ENCODE measurements at places on chromosomes 7 and 10.

DNA sequence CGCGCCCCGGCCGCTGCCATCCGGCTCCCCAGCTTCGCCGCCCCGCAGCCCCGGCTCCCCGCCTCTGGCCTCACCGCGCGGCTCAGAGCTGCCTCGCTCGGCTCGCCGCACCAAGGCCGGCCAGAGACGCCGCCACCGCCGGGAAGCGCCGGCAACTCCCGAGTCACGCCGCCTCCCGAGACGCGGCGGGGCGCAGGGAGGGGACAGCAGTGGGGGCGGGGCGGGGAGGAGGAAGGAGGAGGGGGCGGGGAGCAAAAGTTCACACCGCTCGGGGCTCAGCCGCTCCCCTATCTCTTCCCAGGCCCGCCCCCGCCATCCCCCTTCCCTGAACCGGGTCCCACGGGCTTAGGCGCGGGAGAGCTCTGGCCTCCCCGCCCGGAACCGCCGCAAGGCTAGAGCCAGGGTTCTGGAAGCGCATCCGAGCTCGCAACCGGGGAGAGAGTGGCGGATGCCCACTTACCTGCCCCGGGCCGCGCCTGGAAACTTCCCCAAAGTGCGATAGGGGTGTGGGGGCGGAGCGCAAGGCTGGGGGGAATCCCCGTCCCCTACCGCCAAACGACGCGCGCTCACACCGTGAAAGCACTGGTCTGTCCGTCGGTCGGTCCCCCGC lies 1.0 kb downstream of the CHST15 start:
- H3K4me1 ChIP-seq, result peaks cover 3% of the 10 kb centered on the region
- peak overlapping the region; percentile 72 for H3K4me3 ChIP-seq
- H3K27me3 ChIP-seq, result peaks cover 17% of the 10 kb centered on the region
- no peaks in the 10 kb centered on the region for H3K36me3 ChIP-seq

- H3K27ac ChIP-seq, result no peak overlapping the region
- H3K4me1 ChIP-seq, result no peaks in the 10 kb centered on the region
- no peak overlapping the region for H3K4me3 ChIP-seq
- H3K36me3 ChIP-seq, result no peaks in the 10 kb centered on the region
Observed at GRCh38 chr10:113920875-113921274, 66.4 kb downstream of the NHLRC2 start.

GRCh38 chr10:112375721-112376395 lies 1.9 kb downstream of the ACSL5 start:
- no peaks in the 10 kb centered on the region for H3K27me3 ChIP-seq
- no peak overlapping the region for H3K27ac ChIP-seq
- H3K4me3 ChIP-seq, result no peak overlapping the region

- H3K27me3 ChIP-seq, result no peaks in the 10 kb centered on the region
- DNase-seq, result no peak
- H3K4me3 ChIP-seq, result no peak overlapping the region
- H3K36me3 ChIP-seq, result no peaks in the 10 kb centered on the region
Observed at GRCh38 chr10:95421782-95422181, 131.0 kb upstream of the PDLIM1 start.

DNA sequence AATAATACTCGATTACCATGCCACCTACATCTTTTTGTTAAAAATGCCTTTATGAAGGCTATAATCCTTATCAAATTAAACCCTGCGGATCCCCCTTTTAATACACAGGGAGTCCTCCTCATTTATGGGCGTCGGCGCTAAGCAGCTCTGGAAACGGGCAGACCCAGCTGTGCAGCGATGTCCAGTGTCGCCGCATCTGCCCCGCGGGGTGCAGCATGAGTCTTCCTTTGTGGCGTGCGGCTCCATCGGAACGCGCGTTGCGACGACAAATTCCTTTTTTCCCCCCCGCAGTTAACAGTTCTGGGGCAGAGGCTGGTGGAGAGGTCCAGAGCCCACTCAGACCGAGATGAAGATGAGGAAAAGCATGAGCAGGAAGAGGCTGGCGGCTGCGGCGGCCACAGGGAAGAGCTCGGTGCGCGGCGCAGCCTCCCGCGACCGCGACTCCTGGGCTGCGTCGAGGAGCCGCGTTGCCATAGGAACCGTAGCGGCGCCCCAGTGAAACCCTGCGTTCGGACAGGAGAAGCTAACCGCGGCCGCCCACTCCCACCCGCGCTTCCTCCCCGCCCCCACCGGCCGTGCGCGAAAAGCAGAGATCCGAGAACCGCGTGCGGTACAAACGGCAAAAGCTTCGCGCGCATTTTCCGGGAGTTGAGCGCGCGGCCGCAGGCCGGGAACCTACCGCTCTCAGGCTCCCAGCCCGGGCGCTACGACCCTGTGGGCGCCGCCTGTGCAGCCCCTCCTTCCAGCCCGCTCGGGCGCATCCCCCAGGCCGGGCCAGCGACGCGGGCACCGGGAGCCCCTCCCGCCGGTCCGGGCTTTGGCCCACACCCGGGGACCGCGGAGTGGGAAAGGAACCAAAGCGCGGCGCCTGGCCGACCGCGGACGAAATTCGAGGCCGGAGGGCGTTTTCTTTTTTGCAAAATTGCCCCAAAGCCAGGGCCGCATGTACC lies 130.6 kb downstream of the SPAG6 start:
- peak overlapping the region; percentile 59 for H3K4me3 ChIP-seq
- no peaks in the 10 kb centered on the region for H3K36me3 ChIP-seq
- no peak overlapping the region for H3K27ac ChIP-seq
- peaks cover 2% of the 10 kb centered on the region for H3K4me1 ChIP-seq

DNA sequence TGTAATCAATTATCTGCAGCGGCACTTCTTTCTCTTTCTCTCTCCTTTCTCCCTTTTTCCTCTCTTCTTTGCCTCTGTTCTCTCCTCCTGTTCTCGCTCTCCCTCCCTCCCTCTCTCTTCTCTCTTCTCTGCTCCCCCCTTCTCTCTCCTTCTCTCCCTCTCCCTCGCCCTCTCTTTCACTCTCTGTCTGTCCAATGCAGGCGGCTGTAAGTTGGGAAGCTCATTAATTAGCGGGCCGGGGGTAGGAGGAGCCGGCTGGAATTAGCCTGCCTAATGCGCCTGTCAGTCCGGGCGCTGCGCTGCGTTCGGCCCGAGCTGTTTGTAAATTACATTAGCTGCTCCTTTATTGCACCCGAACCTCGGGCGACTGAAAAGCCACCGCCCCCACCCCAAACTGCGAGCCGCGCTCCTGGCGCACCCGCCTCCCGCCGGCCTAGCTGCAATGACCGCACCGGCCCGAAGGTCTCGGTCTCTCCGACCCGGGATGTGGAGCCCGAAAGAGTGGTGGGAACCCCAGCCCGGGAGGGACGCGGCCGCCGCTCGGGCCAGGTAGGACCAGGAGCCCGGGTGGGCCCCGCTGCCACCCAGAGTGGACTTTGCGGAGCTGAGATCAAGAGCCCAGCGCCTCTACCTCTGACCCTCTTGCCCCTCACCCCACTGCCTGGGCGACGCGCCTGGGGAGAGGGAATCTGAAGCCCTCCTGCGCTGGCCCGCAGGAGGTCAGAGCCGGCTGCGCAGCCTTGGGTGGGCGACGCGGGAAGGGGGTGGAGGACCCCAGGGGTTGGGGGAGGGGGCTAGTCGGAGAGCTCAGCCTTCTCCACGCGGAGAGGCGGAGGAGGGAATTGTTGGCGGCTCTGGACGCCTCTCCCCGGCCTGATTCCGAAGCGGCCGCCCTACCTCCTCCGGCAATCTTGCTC lies at the start of gene LBX1:
Gene LBX1, minus strand, starts transcription at position 198 of the 917 bp plus-strand sequence. CDS start 648 bp downstream, outside the sequence.
- no peak within 1 kb of the TSS for H3K27ac ChIP-seq
- no peaks in the 10 kb centered on the region for H3K36me3 ChIP-seq
- H3K4me1 ChIP-seq, result peaks cover 6% of the 10 kb centered on the region
- no peak for DNase-seq
- H3K27me3 ChIP-seq, result peaks cover 100% of the 10 kb centered on the region

DNA sequence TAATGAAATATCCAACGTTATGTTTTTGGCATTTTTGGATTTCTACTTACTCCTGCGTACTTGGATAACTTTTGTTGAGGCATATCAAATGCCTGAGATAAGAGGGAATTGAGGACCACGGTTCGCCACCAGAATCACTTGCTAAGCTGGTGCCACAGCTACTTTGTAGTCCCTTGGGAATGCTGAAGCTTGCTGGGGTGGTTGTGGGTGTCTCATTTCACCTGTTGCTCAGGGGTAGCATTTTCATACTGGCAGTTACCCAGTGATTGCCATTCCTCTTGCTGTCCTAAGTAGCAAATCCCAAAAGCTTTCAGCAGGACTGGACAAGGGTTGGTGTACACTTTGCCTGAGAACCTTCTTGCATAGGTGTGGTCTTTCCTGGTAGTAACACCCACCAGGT lies 75.2 kb downstream of the CREB5 start:
- H3K36me3 ChIP-seq, result no peaks in the 10 kb centered on the region
- H3K27ac ChIP-seq, result no peak overlapping the region
- no peaks in the 10 kb centered on the region for H3K27me3 ChIP-seq
- no peak overlapping the region for H3K4me3 ChIP-seq
- H3K4me1 ChIP-seq, result peaks cover 14% of the 10 kb centered on the region
- no peak for DNase-seq

- DNase-seq, result no peak
- H3K4me3 ChIP-seq, result peak overlapping the region; percentile 76
- H3K27ac ChIP-seq, result no peak overlapping the region
- H3K4me1 ChIP-seq, result no peaks in the 10 kb centered on the region
- H3K27me3 ChIP-seq, result no peaks in the 10 kb centered on the region
Observed at GRCh38 chr10:32376771-32377170, 29.8 kb upstream of the EPC1 start.

DNA sequence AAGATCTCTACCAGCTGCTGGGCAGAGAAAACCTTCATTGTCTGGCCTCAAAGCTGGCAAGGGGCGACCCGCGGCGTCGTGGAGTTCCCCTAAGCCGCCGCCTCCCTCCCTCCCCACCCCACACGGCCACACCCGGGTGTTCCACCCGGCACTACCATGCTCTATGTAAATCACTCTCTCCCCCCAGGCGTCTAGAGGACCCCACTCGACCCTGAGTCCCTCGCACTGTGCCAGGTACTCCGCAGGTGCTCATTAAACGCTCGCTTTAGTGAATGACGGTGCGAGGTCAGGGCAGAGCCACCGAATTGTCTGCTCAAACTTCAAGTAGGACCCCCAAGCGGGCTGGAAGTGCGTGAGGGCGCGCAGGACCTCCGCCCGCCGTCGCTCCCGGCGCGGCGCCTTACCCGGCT lies 628 bp downstream of the PARP12 start:
- H3K27me3 ChIP-seq, result no peaks in the 10 kb centered on the region
- H3K4me3 ChIP-seq, result peak overlapping the region; percentile 61
- no peak for DNase-seq

DNA sequence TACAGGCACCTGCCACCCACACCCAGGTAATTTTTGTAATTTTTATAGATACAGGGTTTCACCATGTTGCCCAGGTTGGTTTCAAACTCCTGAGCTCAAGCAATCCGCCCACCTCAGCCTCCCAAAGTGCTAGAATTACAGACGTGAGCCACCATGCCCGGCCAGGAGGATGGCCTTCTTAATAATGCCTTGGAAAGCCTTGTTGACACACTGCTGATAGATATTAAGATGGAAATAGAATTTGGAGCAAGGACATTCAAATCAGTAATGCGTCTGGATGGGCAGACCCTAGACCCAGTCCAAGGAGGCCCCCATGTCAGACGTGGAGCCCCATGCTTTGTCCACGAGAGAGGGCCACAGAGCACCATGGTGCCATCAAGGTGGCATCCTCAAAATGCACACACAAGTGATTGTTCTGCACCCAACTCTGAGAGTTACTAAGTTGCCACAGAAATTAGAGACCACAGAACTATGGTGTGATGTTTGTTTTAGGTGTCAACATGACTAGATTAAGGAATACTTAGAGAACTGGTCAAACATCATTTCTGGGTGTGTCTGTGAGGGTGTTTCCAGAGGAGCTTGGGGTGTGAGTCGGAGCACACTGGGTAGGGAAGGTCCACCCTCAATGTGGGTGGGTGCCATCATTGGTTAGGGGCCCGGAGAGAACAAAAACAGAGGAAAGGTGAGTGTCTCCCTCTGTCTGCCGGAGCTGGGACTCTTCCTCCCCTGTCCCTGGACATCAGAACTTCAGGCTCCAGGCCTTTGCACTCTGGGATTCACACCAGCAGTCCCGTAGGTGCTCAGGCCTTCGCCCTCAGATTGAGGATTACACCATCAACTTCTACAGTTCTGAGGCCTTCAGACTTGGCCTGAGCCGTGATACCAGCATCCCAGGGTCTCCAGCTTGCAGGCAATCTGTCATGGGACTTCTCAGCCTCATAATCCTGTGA lies 34.5 kb downstream of the EBF3 start:
- H3K4me1 ChIP-seq, result no peaks in the 10 kb centered on the region
- no peak for DNase-seq
- H3K27me3 ChIP-seq, result no peaks in the 10 kb centered on the region
- no peaks in the 10 kb centered on the region for H3K36me3 ChIP-seq

DNA sequence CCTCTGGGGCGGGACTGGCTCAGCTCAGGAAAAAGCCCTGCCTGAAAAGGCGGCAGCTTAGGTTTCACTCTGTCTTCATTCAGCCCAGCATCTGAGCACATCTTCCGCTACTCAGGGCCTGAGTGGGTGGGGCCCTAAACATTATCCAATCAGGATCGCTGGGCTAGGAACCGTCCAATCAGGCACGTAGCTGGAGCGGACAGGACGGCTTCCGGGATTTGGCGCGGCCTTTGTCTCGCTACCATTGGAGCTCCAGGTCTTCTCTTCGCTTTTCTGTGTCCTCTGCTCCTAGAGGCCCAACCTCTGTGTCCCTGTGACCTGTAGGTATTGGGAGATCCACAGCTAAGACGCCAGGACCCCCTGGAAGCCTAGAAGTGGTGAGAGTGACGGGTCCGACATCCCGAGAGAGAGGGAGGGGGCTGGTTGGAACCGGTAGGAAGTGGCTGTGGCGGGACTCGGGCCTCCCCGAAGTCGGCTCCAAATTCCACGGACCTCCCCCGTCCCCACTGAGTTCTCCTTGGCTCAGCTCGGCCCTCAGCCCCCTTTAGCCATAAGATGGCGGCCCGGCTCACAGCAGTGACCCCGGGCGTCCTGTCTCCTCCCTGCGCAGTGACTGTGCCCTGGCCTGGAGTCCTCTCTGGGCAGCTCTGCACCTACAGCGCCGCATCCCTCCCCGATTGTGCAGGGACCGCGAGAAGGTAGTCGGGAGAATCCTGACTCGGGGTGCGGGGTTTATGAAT lies 99.1 kb downstream of the ZNF680 start:
- no peaks in the 10 kb centered on the region for H3K36me3 ChIP-seq
- no peak overlapping the region for H3K4me3 ChIP-seq
- H3K27ac ChIP-seq, result no peak overlapping the region
- DNase-seq, result no peak

GRCh38 chr10:42781893-42782445 lies 626 bp upstream of the BMS1 start:
- no peaks in the 10 kb centered on the region for H3K4me1 ChIP-seq
- peak overlapping the region; percentile 95 for H3K27ac ChIP-seq
- DNase-seq, result no peak
- peaks cover 21% of the 10 kb centered on the region for H3K36me3 ChIP-seq

GRCh38 chr10:97075421-97075820 lies 110.3 kb downstream of the SLIT1 start:
- no peaks in the 10 kb centered on the region for H3K27me3 ChIP-seq
- DNase-seq, result no peak
- no peaks in the 10 kb centered on the region for H3K36me3 ChIP-seq
- no peak overlapping the region for H3K4me3 ChIP-seq

DNA sequence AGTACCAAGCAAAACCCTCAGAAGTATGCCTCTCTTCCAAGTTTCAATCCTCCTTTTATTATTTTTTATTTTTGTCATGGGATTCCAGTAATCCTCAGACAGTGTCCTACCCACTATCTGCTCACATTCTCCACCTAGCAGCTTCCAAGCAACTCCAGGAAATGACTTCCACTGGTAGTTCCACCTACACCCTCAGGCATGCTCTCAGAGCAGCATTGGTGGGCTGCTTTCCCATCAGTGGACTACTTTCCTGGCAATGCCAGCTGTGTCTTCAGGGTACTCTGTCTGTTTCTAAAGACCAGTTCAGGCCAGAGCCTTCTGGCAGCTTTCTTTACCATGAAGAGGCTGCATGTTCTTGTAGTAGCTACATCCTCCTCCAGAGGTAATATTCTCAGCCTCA lies 244.0 kb downstream of the HGF start:
- H3K36me3 ChIP-seq, result no peaks in the 10 kb centered on the region
- H3K4me3 ChIP-seq, result no peak overlapping the region
- H3K4me1 ChIP-seq, result no peaks in the 10 kb centered on the region
- no peak for DNase-seq
- H3K27me3 ChIP-seq, result no peaks in the 10 kb centered on the region

Data from H1 (cell line).